ENCODE measurements at places on chromosomes 3 and 15.

DNA sequence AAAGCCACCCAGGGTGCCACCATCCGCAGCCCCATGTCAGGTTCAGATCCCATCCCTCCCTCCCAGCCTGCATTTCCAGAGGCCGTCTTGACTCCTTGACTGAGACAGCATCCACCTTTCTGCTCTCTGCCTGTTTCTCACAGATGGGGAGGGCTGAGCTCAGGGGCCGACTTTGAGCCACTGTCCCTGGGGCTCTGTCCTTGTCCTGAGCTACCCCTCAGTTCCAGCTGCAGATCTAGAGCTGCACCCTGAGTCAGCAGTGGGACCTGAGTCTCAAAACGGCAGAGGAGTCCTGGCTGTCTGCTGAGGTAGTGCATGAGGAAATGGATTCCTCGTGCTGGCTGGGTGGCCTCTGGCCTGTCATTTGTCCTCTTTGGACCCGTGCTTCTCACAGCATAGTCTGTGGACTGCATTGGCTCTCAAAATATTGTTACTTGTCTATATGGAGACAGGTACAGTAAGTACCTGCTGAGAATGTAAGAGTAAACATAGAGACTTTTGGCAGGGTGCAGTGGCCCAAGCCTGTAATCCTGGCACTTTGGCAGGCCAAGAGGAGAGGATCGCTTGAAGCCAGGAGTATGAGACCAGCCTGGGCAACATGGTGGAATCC is 22.3 kb downstream of the RPLP1 start:
- DNase-seq, result no peak

DNA sequence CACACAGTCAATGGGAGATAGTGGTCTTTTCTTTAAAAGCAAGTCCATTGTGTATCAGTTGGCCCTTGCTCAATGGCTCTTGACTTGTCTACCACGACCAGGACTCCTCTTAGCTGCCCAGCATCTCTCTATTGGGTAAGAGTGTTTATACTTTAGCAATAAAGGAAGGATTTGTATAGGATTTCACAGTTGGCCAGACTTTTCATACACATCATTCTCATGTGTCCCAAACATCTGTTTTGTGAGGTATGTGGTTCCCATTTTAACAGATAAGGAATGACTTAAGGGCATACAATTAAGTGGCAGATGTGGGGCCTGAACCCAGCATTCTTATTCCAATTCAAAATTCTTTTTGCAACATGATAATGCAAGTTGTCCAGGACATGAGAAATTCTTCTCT is 191.5 kb downstream of the CHST2 start:
- no peak for DNase-seq

GRCh38 chr3:55723653-55724406 is 236.7 kb upstream of the WNT5A start:
- no peak for DNase-seq

GRCh38 chr3:5437296-5437782 is 249.8 kb downstream of the EDEM1 start:
- no peak for DNase-seq

GRCh38 chr15:101652786-101653430 is 727 bp upstream of the TM2D3 start:
- no peak for DNase-seq

DNA sequence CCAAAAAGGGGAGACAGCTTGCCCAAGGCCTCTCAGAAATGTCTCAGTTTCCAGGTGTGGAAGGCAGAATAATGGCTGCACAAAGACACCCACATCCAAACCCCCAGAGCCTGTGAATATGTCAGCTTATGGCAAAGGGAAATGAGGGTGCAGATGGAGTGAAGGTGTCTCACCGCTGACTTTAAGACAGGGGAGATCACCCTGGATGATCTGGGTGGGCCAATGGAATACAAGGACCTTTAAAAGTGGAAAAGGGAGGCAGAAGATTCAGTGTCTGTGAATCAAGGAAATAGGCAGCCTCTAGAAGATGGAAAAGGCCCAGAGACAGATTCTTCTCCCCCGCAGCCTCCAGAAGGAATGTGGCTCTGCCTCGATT is 48.8 kb upstream of the ATP2B2 start:
- DNase-seq, result no peak

GRCh38 chr15:74381481-74381880 is 14.0 kb upstream of the CYP11A1 start:
- DNase-seq, result no peak

DNA sequence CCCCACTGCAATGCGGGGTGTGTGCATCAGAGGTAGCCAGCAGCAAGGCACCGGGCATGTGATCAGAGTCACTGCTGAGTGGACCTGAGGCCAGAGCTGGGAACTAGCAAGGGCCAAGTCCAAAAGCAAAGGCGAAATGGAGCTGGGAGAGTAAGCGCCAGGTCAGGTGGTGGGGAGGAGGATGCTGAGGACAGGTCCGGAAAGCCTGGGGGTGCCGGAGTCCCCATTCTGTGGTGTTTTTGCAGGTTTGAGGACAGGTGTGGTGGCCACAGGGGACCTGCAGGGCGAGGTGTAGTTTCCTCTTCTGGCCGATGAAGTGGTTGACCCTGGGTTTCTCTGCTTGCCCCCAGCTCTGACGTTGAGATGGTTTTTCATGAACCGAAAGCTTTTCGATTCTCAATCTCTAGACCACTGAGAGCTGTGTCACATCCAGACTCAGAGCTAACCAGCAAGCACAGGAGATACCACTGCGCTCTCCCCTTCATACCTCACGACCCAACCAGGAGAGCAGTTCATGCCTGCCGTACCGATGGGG is 35.0 kb upstream of the HES1 start:
- DNase-seq, result no peak

- no peak for DNase-seq
Measured at GRCh38 chr3:13533885-13534301, 15.0 kb upstream of the FBLN2 start.

- DNase-seq, result no peak
Measured at GRCh38 chr15:27057904-27058645, 87.1 kb downstream of the GABRG3 start.

DNA sequence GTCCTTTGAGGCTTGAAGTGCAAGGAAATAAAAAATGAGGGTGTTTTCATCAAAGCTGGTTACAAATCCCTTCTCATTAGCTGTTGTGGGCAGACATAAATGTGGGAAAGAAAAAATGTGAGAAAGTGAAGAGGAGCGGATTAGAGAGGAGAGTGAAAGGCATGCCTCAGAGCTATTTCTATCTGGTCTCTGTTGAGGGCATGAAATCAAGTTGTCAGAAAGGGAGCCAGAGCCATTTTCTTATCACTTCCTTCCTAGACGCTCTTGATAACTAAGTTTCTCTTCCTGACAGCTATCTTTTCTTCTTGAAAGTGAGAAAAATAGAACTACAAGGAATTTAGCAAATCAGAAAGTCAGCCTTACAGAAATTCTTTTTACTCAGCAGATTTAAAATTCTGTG is 20.8 kb upstream of the CAPN3 start:
- no peak for DNase-seq

GRCh38 chr15:25536801-25537611 is 98.2 kb upstream of the UBE3A start:
- DNase-seq, result no peak
